NCI-H1930 (cell line): ENCODE measurements at places on chromosomes 12 and 14.

DNA sequence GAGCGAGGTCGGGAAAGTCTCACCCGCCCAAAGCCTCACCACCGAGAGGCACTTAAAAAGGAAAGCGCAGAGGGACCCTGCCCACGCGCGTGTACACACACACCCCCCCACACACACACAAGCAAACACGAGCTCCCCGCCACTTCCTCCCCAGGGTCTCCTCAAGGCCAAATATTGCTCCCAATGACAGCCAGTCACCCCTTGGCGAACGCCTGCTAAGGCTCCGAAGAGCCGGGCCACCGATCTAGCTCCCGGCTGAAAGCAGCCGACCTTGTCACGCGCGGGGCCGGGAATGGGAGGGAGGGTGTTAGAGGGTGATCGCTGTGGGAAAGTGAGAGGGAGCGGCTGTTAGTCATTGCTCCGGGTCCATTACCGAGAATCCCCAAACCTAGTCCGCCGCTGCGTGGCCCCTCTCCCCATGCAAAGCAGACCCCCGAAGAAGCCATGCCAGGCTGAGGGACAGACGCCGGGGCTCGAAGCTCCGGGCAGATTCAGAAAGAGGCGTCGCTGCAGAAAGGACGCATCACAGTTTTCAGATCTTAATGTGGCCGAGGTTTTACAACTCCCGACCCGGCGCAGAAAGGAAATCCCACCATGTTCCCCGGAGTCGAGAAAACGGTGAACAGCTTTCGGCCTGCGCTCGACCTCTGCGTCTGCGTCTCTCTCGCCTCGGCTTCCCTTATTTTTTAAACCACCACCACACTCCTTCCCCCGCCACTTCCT, 2.6 kb downstream of the BMP4 start:
- DNase-seq: no peak

GRCh38 chr14:31371646-31372045, 48.7 kb downstream of the HEATR5A start:
- no peak for DNase-seq

DNA sequence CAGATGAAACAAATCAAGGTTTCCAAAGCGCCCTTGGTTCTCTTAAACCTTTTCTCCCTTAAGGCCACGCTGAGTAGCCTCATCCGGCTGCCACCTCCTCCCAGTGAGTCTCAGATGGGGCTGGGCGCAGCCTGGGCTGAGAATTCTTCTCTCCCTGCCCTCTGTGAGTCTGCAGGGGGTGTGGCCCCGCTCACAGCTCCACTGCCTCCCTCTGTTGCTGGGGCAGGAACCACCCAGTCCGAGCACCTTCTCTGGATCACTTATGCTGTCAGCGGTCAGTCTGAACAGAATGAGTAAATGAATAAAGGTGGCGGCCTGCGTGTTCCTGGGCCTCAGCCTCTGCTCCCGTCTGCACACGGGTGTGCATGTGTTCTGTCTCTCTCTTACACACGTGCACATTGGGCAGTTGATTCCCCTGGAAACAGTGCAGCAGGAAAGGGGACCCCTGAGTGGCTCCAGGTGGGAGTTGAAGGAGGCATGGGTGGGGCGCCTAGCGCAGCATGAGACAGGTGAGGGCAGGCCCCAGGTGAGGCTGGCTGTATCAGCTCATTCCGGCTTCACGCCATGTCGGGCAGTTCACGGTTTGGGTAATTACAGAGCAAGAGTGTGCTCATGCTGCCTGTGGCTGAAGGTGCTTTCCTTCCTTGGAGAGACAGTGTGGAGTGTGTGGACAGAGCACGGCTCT, 4.3 kb downstream of the PAPLN start:
- no peak for DNase-seq

GRCh38 chr12:123910761-123911193, 61.9 kb downstream of the CCDC92 start:
- no peak for DNase-seq

GRCh38 chr12:33759279-33759678, 263.0 kb upstream of the ALG10 start:
- no peak for DNase-seq

DNA sequence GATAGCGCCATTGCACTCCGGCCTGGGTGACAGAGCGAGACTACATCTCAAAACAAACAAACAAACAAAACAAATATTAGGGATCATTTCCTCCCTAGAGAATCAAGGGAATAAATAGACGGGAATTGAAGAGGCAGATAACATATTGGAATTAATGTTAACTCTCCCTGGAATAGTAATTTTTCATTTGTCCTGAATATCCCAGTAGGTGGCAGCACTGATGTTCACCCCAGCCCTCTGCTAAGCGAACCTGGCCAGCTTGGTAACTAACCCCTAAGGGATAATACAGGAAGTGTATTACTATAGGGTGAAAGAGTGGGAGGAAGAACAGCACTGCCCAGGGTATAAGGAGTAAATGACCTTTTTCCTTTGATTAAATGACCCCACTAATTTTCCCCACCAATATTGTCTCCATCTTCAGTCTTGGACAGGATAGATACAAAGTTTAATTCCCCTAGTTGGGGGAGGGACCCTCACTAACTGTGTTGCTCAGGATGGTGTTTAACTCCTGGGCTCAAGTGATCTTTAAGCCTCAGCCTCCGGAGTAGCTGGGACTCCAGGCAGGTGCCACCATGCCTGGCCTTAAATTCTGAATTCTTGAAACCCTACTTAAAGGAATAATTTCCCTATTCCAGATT, 40.5 kb downstream of the SLC2A14 start:
- no peak for DNase-seq

DNA sequence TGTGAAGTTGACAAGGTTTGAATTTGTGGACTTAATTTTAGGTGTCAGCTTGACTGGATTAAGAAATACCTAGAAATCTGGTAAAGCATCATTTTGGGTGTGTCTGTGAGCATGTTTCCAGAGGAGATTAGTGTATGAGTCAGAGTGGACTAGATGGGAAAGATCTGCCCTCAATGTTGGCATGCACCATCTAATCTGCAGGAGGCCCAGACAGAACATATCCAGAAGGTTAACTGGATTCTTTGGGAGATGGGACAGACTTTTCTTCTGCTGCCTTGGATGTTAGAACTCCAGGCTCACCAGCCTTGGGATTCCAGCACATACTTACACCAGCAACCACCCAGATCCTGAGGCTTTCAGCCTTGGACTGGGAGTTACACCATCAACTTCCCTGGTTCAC, 14.1 kb downstream of the SGPP1 start:
- DNase-seq: no peak

GRCh38 chr12:93939641-93940325, 208.6 kb upstream of the PLXNC1 start:
- no peak for DNase-seq

DNA sequence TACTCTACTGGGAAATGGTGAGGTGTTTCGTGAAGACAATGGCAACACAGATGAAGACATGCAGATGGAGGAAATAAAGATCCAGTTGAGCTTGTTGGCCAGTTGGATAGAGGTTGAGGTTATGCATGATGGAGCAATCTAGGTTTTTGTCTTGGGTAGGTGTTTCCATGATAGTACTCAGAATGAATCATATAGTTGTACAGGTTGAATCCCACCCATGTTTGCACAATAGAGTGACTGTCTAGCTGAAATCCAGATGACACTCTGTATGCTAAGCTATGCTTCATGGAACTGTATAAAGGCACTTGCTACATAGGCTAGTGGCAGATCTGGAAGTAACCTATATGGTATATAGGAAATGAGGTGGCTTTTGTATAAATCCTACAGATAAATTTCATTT, 264.9 kb downstream of the NAV3 start:
- no peak for DNase-seq

DNA sequence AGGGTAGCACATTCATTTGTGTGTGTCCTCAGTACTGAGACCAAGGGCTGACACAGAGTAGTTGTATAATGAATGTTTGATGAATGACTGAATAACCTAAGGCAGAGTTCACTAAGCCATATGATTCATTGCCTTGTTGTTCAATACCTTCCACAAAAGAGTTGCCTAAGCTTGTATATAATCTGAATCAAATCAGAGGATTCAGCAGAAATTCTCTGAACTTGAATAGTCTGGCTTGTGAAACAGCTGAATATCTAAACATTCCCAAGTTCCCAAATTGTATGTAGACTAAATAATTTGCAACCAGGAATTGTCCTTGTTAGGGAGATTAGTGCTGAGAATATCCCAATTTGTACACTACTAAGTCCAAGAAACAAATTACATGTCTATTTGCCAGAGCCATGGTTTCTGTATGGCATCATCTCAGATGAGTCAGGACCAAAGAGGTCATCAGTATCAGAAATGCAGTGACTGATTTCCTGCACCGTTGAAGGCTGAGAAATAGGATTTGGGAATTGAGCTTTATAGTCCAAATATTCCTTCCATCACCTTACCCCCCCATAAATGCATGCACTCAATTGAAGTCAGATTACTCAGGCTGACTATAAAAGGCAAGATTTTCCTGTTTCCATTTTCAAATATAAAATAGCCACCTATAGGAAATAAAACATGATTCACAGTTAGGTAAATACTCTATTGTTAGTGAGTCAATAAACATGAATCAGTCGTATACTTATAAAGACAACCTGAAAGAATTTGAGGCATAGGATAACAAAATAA, 168.7 kb downstream of the PHLDA1 start:
- DNase-seq: no peak
